ENCODE measurements at places on chromosomes 12 and 14.

DNA sequence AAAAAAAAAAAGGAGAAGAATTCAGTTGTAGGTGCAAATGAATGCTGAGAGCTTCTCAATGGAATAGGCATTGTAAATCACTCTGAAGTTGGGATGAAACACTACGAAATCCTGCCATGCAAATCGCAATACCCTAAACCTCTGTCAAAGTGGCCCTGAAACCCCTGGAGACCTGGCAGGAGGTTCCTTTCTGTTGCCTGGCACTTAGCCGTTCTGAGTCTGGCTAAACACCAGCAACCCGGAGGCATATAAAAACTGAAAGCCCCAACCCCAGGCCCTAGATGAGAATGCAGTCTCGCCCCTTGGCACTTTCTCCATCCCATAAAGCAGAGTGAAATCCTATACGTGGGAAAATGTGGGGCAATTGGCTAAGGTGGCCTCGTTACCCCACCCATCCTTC is 151.5 kb upstream of the PARP11 start:
- DNase-seq = no peak

DNA sequence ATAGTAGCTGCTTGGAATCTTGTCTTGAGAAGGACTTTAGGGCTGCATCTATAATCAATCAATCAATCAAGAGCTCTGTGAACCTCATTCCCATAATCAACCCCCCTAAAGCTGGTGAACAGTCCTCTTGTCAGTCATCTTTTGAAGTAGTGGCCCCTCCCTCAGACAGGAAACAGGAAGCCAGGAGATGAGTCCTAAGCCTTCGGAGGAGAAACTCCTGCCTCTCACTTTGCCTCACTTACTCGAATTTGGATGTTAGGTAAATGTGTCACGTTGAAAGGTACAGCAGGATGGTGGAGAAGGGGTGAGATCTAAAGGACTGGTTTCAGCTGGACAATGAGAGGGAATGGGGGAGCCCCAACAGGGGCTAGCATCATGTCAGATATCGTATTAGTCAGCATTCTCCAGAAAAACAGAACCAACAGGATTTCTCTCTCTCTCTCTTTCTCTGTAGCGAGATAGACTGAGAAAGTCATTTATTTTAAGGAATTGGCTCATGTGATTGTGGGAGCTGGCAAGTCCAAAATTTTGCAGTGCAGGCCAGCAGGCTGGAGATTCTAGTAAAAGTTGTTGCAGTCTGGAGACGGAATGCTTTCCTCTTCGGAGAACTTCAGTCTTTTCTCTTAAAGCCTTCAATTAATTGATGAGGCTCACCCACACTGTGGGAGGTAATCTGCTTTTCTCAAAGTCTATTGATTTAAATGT is 144.4 kb upstream of the PWP1 start:
- no peak for DNase-seq

GRCh38 chr14:45253754-45254310 is 830 bp upstream of the MIS18BP1 start:
- peak; percentile 9 for DNase-seq

DNA sequence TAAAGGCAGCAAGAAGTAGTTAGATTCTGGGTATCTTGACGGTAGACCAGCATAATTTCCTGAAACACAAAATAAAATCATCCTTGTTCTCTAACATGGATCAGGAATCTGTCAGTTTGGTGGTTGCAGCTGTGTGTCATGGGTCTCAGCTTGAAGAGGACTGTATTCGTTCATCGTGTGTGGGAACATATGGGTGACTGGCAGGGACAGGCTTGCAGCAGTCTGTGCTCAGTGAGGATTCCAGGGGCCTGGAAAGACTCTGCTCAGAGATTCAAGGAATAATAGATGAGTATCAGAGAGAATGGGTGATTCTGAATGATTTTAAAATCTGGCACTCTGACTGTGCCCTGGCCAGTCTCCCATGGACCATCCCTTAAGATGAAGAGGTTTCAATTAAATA is 421.6 kb downstream of the APAF1 start:
- no peak for DNase-seq

DNA sequence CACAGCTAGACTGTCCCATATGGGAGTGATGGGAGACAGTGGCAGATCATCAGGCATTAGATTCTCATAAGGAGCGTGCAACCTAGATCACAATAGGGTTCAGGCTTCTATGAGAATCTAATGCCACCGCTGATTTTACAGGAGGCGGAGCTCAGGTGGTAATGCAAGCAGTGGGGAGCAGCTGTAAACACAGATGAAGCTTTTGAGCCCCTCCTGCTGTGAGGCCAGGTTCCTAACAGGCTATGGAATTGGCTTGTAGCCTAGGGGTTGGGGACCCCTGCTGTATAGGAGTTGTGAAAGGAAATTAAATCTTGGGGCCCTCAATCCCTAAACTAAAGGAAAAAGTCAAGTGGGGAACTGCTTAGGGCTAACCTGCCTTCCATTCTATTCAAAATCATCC is 29.6 kb downstream of the ADIPOR2 start:
- DNase-seq = no peak

- DNase-seq = no peak
Measured at GRCh38 chr14:90500665-90501370, 104.0 kb downstream of the CALM1 start.

GRCh38 chr12:88591343-88591742 is 11.1 kb upstream of the KITLG start:
- DNase-seq = no peak

DNA sequence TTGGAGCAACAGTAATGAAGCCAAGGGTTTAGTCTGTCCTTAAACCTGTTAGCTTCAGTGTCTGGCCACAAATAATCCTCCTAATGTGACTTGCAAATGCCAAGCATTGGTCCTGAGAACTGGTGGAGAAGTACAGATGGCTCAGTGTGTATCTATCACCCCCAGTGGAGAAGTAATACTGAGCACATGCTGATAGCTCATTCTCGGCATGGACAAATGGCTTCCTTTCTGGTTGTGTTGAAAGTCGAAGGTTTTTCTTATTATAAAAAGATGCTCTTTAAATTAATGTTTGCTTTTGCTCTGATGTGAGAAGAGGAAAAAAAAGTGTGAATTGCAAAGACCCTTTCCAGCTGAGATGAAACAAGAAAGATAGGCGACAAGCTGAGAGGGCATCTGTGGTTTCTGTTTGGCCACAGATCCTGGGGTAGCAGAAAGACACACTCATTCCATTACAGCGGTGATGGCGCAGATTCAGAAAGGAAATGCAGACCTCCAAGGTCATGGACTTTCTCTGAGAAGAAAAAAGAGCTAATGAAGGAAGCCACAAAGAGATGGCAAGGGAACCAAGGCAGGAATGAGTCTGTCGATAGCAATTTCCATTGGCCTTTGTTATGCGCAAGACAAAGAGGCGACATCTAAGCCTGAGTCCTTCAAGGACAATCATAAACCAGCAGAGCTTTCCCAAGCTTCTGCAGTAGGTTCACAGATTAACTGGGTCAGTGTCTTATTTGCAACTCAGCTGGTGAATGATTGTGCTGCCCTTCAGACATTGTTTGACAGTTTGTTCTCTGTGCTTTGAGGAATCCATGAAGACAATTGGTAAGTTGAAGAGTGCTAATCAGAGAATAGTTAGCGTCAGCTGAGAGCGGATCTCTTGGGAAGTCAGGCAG is 155.5 kb upstream of the RGS6 start:
- no peak for DNase-seq

- no peak for DNase-seq
Measured at GRCh38 chr12:46442239-46442638, 69.7 kb upstream of the SLC38A2 start.

GRCh38 chr12:40382217-40382616 is 157.4 kb downstream of the LRRK2 start:
- no peak for DNase-seq

DNA sequence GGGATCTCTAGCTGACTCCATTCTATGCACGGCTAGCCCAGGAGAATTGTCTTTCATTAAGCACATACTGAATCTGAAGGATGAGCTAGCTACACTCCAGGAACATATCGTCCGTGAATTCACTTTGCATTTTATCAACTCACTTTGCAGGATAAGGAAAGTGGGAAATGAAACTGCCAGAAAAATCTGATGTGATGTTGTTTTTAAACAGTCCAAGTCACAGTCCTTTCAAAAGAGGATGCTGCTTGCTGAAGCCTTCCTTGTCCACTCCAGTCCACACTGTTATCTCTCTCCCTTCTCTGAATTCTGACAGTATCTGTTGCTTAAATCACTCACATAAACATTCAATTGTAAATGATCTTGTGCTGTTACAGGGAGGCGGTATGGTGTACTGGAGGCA is 12.7 kb upstream of the TMCC3 start:
- DNase-seq = no peak

DNA sequence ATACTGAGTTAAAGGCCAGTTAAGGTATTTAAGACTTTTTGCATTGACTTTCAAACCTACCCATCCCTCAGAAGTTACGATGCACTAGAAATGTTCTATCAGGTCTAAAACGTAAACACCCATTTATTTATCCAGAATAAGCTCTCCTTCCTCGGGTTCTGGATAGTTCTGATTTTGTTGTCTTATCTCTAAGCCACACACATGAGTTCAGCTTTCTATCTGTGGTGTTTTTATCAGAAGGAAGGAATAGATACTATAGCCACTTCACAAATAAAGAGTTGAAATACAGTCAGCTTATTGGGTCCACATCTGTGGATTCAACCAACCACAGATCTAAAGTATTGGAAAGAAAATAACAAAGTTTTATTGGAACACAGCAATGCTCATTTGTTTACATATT is 5.4 kb downstream of the SFSWAP start:
- no peak for DNase-seq

- DNase-seq = no peak
Measured at GRCh38 chr14:105258846-105259245, 10.5 kb downstream of the BTBD6 start.

- no peak for DNase-seq
Measured at GRCh38 chr12:97404543-97404942, 58.1 kb upstream of the RMST start.

DNA sequence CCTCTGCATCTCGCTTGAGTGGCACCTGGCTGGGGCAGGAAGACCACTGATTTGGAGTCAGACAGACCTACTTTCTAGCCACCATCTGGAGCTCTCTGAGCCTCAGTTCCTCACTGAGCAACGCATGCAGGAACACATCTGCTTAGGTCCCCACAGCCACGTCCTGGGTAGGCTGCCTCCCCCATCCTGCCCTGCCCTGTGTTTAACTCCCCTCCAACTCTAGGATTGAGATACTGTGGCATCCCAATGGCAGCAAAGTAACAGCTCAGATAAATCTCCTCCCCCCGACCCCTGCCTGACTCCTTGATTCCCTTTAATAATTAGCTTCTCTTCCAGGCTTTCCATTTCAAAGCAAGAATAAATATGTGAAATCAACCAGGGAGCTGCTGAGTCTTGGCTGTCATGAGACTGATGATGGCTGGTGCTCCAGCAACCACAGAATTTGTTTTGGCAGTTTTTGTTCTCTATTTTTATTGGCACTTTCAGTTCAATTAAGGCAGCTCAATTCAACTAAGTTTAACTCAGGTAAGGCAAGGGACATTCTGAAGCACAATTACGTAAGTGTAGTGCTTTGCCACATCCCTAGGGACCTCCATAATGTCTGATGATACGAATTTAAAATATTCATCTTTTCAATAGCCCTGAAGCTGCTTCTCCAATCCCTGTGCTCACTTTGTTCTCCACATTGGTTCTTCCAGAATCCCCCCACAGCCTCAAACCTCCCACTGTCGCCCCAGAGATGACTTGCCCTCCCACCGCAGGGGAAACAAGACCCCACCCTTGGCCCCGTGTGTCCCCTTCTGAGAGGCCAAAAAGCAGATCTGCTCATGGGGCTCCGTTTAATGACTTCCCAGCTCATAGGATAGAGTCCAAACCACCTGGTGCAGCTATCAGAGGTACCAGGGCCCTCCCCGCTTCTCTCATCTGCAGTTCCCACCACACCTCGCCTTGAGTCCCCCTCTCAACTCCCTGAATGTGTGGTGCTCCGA is 58.2 kb downstream of the ESR2 start:
- DNase-seq = no peak

DNA sequence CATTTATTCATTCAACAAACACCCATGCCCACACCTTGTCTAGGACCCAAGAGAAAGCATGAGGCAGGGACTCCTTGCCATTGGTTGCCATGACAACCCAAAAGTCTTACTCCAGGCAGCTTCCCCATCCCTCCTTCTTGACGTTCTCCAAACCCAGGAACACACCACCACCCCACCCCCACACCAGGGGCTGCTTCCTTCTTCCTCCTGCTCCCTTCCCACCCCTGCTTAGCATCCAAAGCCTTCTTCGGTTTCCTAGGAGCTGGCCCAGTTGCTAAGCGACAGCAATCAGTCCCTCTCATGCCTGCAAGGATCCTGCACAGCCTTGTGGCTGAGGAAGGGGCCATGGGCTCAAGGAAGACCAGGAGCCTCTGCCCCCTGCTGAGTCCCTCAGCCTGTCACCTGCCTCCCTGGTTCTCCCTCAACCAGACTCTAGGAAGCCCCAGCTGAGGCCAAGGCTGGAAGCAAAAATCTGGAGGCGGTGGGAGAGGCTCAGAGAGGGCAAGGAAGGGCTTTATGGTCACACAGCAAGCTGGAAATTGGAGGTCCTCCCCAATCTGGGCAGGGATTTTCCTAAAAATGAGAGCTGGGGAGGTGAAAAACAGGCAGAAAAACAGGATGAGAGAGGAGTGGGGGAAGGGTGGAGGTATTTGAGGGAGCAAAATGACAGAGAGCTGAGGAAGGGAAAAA is 15.4 kb downstream of the RASAL1 start:
- DNase-seq = no peak

- no peak for DNase-seq
Measured at GRCh38 chr14:29846339-29847055, 81.2 kb downstream of the PRKD1 start.

DNA sequence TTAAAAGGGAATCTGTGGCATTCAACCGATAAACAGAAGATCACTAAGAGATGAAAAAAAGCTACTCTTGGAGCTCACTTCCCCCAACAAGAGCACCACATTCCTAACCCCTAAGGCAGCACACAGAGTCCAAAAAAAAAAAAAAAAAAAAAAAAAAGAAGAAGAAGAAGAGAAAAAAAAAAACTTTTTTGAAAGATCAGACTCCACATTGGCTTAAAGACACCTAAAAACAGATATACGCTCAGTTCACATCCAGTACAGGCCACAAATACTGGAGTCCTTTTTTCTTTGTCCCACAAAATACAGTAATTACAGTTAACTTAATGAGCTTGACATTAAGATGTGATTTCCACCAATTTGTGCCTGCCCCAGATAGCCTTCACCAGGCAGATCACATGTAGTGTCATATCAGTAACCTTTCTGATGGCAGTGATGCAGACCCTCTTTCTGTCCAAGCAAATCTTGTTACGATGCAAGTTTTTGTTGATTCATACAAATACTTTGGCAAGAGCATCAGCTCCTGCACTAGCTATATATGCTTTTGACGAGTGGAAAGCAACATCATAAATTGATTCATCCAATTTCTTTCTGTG is 20.7 kb downstream of the COCH start:
- no peak for DNase-seq
